B cell (primary cell): ENCODE measurements at places on chromosomes 7 and 10.

- no peak overlapping the region for H3K4me3 ChIP-seq
- H3K27ac ChIP-seq: no peak overlapping the region
- no peaks in the 10 kb centered on the region for H3K36me3 ChIP-seq
- H3K27me3 ChIP-seq: no peaks in the 10 kb centered on the region
Measured at GRCh38 chr10:86952106-86952505, 5.3 kb downstream of the MMRN2 start.

- H3K27me3 ChIP-seq: no peaks in the 10 kb centered on the region
- no peaks in the 10 kb centered on the region for H3K4me1 ChIP-seq
- H3K27ac ChIP-seq: no peak overlapping the region
- no peaks in the 10 kb centered on the region for H3K36me3 ChIP-seq
- no peak for DNase-seq
Measured at GRCh38 chr7:41183741-41184140, 519.1 kb downstream of the INHBA start.

DNA sequence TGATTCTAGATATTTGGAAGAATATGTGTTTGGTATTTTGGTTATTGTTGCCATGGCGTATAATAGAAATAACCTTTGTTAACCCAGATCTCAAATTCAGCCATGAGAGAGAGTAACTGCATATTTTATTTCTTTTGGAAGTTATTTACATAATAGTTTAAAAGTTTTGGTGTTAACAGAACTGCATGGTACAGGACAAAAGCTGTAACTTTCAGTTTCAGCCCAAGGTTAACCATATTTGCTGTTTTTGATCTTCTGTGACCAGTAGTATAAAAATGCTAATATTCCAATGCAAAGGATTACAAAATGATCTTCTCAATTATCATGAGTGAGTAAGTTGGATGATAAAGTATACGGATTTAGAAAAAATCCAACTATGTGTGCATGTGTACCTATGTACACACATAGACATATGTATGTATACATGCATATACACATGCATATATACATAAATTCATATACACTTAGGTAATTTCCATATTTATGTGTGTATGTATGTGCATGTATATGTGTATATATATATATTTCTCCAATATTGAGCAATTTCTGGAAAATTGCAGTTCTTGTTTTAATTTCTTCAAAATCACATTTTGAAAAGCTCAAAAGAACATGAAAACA, 38.0 kb upstream of the PIP4K2A start:
- no peaks in the 10 kb centered on the region for H3K4me1 ChIP-seq
- H3K36me3 ChIP-seq: no peaks in the 10 kb centered on the region
- no peak overlapping the region for H3K4me3 ChIP-seq
- H3K27ac ChIP-seq: no peak overlapping the region
- H3K27me3 ChIP-seq: no peaks in the 10 kb centered on the region

DNA sequence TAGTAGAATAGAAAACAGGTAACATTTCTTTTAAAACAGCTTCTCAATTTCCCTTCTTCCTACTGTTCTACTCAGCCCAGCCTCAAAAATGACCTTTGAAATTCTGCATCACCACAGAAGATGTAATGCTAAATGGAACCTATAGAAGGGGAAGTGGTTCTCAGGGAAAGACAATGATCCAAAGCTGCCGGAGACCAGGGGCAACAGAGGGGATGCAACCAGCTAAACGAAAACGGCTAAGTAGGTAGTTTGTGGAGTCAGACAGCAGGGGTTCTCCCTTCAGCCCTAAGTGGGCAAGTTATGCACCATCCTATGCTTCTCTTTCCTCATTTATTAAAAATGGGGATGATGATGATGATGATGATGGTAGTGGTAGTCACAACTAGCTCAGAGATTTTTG, 214.3 kb downstream of the ELMO1 start:
- no peak for DNase-seq
- no peaks in the 10 kb centered on the region for H3K27me3 ChIP-seq
- no peak overlapping the region for H3K27ac ChIP-seq
- no peaks in the 10 kb centered on the region for H3K4me1 ChIP-seq

GRCh38 chr7:27240015-27240731, 2.4 kb upstream of the EVX1 start:
- peaks cover 56% of the 10 kb centered on the region for H3K4me1 ChIP-seq
- DNase-seq: peak; percentile 47
- H3K27me3 ChIP-seq: peaks cover 99% of the 10 kb centered on the region
- no peak overlapping the region for H3K4me3 ChIP-seq

DNA sequence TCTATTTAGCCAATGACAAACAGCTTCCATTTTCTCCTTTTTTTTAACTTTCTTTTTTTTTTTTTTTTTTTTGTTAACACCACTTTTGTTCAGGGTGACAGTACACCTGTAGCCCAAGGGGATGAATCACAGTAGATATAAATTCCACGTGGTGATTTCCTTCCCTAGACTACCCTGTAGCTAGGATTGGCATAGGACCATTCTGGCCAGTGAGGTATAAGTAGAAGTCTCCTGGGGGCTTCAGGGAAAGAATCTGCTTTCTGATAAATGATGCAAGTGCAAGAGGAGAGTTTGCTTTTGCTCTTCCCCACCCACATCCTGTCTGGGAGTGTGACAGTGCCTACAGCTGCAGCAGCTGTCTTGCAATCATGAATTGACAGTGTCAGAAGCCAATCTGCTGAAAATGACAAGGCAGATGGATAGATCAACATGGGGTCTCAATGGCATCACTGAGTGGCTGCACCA, 63.2 kb upstream of the TOMM7 start:
- no peak overlapping the region for H3K4me3 ChIP-seq
- H3K4me1 ChIP-seq: peaks cover 5% of the 10 kb centered on the region
- no peaks in the 10 kb centered on the region for H3K27me3 ChIP-seq
- peak overlapping the region; percentile 24 for H3K27ac ChIP-seq

- DNase-seq: no peak
- no peak overlapping the region for H3K4me3 ChIP-seq
- H3K27me3 ChIP-seq: no peaks in the 10 kb centered on the region
- H3K4me1 ChIP-seq: no peaks in the 10 kb centered on the region
Measured at GRCh38 chr7:157402911-157403534, 66.2 kb downstream of the DNAJB6 start.

- H3K27me3 ChIP-seq: no peaks in the 10 kb centered on the region
- peak within 1 kb of the TSS; percentile 77 for H3K27ac ChIP-seq
- DNase-seq: peak; percentile 83
- peaks cover 34% of the 10 kb centered on the region for H3K4me1 ChIP-seq
- peaks cover 2% of the 10 kb centered on the region for H3K36me3 ChIP-seq
Measured at GRCh38 chr10:35336084-35336831, at the start of gene CCNY. Gene CCNY, plus strand, starts transcription at chr10:35336509. Its CDS starts 545 bp downstream, at chr10:35337054.

GRCh38 chr7:121205777-121206176, 123.0 kb upstream of the WNT16 start:
- H3K27me3 ChIP-seq: no peaks in the 10 kb centered on the region
- no peaks in the 10 kb centered on the region for H3K36me3 ChIP-seq
- peaks cover 22% of the 10 kb centered on the region for H3K4me1 ChIP-seq
- H3K27ac ChIP-seq: no peak overlapping the region

DNA sequence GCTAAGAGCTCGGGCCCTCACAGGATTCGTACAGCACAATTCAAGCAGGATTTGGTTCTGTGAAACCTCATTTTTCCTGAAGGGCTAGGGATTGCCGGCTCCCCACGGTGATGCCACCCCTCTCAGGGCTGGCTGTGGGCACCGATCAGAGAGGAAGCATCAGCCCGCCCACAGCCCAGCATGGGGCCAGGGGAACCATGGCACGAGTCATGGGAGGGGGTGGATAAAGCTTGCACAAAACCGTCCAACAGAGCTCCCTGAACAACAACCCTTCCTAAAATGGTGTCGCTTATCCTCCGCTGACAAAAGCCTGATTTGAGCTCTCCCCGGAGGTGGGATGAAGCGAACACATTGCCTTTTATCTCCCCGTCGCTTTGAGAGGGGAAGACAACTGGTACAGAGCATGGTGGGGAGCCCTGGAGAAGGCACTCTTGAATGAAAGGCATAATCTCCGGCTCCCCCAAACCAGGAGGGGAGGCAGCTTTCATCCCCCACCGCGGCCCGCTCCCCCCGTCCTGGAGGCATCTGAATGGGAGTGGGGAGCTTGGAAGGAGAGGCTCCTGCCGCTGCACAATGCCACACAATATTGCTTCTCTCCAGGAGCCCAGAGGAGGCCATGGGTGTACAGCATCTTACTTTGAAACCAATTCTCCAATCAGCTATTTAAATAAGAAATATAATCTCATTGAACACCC, 144.0 kb downstream of the RPS24 start:
- no peak overlapping the region for H3K4me3 ChIP-seq
- no peak overlapping the region for H3K27ac ChIP-seq
- no peaks in the 10 kb centered on the region for H3K36me3 ChIP-seq
- H3K4me1 ChIP-seq: no peaks in the 10 kb centered on the region
- H3K27me3 ChIP-seq: no peaks in the 10 kb centered on the region

- H3K36me3 ChIP-seq: no peaks in the 10 kb centered on the region
- H3K4me3 ChIP-seq: no peak overlapping the region
- no peaks in the 10 kb centered on the region for H3K27me3 ChIP-seq
- H3K4me1 ChIP-seq: no peaks in the 10 kb centered on the region
- no peak for DNase-seq
- no peak overlapping the region for H3K27ac ChIP-seq
Measured at GRCh38 chr10:77390481-77390891, 247.1 kb downstream of the KCNMA1 start.

DNA sequence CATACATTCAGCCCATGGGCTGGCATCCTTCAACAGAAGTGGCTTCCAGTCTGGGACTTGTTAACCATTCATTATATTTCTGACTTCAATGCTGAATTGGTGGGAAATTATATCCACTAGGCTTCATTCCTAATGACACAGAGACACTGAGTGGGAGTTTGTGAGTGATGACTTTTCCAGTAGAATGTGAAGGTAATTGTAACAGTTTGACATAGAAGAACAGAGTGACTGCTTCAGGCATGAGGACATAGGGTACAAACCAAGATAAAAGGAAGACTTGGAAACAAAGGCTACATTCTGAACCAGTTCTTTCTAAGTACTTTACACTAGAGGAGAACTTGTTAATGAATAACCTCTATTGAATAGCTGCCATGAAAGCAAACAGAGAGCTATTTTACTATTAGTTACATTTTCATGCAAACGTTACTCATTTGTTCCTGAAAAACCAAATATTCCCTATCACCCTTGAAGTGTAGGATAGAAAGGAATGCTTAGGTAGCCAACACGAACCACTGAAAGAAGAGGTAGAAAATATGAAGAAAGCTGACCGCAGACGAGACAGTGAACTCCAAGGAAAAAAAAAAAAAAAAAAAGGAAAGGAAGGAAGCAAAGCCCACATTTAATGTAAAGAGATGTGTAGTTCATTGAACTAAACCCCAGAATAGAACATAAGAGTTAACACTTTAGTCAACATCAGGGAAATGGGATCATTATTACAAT, 237.0 kb upstream of the SEMA3C start:
- H3K4me3 ChIP-seq: no peak overlapping the region
- H3K27me3 ChIP-seq: no peaks in the 10 kb centered on the region
- no peak overlapping the region for H3K27ac ChIP-seq
- no peaks in the 10 kb centered on the region for H3K4me1 ChIP-seq

GRCh38 chr10:70682920-70683600, 10.8 kb downstream of the ADAMTS14 start:
- H3K27ac ChIP-seq: no peak overlapping the region
- peaks cover 9% of the 10 kb centered on the region for H3K4me1 ChIP-seq
- H3K27me3 ChIP-seq: no peaks in the 10 kb centered on the region
- no peak overlapping the region for H3K4me3 ChIP-seq
- DNase-seq: no peak

- H3K27ac ChIP-seq: no peak overlapping the region
- H3K4me3 ChIP-seq: no peak overlapping the region
- H3K4me1 ChIP-seq: no peaks in the 10 kb centered on the region
- DNase-seq: no peak
Measured at GRCh38 chr7:138151731-138152577, 75.7 kb downstream of the AKR1D1 start.

DNA sequence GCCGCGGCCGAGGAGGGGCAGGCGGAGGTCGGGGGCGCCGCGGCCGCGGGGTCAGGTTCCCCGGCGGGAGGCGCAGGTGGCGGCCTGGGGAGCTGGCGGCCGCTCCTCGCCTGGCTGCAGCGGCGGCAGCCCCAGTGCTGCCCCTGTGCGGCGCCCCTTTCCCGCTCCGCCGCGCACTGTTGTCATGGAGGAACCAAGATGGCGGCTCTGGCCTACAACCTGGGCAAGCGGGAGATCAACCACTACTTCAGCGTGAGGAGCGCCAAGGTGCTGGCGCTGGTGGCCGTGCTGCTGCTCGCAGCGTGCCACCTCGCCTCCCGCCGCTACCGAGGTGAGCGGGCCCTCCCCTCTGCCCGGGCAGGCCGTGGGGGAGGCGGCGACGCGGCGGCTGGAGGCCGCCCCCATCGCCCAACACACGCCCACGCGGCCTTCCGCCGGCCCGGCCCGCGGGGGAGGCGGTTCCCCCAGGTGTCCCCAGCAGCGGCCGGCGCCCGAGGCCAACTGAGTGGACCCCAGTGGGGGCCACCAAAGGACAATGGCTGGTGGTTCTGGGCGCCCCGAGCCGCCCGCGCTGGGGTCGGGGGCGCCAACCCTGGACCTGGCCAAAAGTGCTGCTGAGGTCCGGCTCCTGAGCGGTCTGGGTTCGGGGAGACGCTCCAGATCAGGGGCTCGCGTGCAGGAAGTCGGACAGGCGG, 425 bp downstream of the CASD1 start:
- no peaks in the 10 kb centered on the region for H3K27me3 ChIP-seq
- H3K4me3 ChIP-seq: peak overlapping the region; percentile 73
- no peaks in the 10 kb centered on the region for H3K36me3 ChIP-seq

DNA sequence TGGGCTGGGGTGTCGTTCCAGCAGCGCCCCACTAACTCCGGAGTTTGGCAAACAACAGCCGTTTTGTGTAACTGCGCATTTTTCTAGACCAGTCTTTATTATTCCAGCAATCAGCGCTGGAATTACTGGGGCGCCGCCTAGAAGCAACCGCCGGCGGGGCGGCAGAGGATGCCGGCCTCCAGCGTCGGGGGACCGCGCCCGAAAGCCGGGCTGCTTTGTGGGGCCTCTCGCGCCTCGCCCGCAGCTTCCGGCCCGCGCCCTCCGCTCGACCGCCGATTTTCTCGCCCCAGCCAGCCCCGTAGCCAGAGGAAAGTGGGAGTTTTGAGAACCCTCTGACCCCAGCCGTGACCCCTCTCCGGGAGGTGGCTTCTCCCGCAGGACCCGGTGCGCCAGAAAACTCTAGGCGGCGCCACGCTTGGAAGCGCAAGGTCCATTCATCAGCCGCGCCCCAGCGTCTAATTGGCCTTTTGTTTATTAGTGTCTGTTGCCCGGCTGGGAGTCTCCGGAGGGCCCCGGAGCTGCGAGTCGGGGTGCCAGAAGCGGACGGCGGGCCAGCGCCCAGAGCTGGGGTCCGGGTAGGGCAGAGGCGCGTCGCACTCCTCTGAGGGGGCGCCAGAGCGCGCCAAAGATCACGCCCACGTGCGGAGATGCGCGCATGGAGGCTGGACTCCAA, 10.7 kb downstream of the EMX2 start:
- no peak for DNase-seq
- no peaks in the 10 kb centered on the region for H3K36me3 ChIP-seq
- H3K27ac ChIP-seq: no peak overlapping the region

GRCh38 chr7:149145031-149145845, 2.0 kb upstream of the ZNF398 start:
- H3K4me3 ChIP-seq: no peak overlapping the region
- peaks cover 22% of the 10 kb centered on the region for H3K4me1 ChIP-seq
- DNase-seq: peak; percentile 16
- H3K27ac ChIP-seq: peak overlapping the region; percentile 63
- no peaks in the 10 kb centered on the region for H3K36me3 ChIP-seq

GRCh38 chr7:155847821-155848435, 35.7 kb upstream of the SHH start:
- DNase-seq: no peak
- no peak overlapping the region for H3K27ac ChIP-seq
- no peak overlapping the region for H3K4me3 ChIP-seq
- H3K4me1 ChIP-seq: no peaks in the 10 kb centered on the region

GRCh38 chr7:111756687-111757178, 194.4 kb upstream of the IMMP2L start:
- H3K4me3 ChIP-seq: no peak overlapping the region
- H3K36me3 ChIP-seq: no peaks in the 10 kb centered on the region
- H3K27me3 ChIP-seq: no peaks in the 10 kb centered on the region
- H3K27ac ChIP-seq: no peak overlapping the region
- no peak for DNase-seq
